ENCODE measurements at places on chromosomes 2 and 18.
A peak's percentile ranks its signal among the peaks of the same experiment; 100 is the strongest.

DNA sequence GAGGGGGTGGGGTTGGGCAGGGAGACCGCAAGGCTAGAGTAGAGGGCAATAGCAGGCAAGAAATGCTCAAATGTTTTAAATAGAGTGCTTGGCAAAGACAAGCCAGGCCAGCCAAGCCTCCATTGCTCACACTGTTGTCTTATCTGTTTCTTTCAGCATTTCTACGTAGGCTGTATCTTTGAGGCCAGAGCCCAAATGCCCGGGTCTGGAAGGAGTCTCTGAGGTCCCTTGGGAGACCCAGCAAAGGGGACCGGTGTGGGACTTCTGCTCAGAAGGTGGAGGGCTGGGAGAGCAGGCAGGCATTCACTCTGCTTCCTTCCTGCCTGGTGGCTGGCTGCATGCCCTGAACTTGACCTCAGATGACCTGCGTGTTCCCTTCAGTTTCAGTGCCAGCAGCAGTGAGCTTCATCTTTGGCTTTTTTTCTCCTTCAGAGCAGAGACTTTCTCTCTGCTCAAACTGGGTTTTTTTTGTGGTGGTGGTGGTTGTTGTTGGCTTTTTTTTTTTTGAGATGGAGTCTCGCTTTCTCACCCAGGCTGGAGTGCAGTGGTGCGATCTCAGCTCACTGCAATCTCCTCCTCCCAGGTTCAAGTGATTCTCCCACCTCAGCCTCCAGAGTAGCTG is 13.7 kb upstream of the TET3 start:
- DNase-seq = no peak

GRCh38 chr2:178422097-178422496 is 28.9 kb downstream of the PRKRA start:
- DNase-seq = no peak

DNA sequence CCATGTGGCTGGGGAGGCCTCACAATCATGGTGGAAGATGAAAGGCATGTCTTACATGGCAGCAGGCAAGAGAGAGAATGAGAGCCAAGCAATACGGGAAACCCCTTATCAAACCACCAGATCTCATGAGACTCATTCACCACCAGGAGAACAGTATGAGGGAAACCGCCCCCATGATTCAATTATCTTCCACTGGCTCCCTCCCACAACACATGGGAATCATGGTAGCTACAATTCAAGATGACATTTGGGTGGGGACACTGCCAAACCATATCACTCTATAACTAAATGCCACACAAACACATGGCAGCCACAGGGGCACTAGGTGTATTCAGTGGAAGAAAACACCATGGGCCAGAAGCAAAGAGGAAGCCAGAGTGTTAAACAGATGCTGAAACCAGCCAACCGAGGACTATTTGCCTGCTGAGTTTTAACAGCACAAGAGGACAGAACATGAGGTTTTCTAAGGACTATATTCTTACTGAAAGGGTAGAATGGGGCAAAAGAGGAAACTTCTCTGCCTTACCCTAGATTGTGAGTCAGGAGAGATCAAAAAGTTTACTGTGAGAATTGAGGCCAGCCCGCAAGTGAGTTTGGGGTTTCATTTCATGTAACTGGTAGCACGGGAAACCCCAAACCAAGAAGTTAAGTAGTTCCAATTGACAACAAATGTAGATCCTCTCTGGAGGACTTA is 49.2 kb downstream of the SIGLEC15 start:
- peak; percentile 16 for DNase-seq

DNA sequence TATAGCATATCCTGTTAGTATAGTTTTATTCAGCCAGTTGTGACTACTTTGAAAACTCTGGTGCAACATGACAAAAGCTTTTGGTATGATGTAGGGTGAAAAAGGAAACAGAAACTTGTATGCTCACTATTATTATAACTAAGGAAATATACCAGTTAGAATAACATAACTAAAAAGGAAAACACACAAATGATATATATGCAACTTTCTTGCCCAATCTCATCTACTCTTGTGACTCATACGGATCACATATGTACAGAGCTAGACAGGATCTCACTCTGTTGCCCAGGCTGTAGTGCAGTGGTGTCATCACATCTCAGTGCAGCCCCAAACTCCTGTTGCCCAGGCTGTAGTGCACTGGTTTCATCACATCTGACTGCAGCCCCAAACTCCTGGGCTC is 12.4 kb upstream of the TLK1 start:
- no peak for DNase-seq

Measured in stimulated activated CD8-positive, alpha-beta memory T cell treated with anti-CD3 and anti-CD28 coated beads, Interleukin-4, amount 100 ng/mL, for 4 hours (primary cell).